ENCODE measurements at places on chromosomes 3 and 15. TPM values are rescaled to one million over a fixed set of nuclear protein-coding genes. Genes with fewer than 3 reads are reported as not detected.

Gene MTHFS
- total RNA-seq, result 28.7 TPM

Gene SYNPR
- not detected for total RNA-seq

DNA sequence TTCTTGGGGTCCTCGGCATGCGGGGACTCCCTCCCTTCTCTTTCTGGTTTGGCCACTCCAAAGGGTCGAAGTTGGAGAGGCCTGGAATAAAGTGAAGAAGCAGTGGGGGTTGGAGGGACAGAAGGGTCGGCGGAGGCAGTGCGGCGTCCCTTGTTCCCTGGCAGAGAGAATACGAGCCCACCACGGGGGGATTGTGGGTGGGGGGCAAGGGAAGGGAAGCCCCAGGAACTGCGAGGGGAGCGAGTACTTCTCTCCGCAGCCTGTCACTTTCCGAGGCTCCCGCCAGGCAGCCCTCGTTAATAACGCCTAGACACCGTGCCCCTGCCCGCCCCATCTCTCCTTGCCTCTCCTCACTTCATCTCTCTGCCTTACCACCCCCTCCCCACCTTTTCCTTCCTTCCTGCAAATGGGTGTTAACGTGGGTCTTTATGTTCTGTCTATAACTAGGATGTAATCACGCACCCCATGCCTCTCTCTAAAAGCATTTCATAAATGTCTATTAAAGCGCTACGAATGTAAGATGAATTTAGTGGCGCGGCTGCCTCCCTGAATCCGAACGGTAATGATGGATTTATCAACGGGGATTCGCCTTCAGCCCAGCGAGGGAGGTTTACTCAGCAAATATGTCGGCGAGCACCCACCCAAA lies 13.7 kb downstream of the NR2F2 start:
- no peak for DNase-seq

DNA sequence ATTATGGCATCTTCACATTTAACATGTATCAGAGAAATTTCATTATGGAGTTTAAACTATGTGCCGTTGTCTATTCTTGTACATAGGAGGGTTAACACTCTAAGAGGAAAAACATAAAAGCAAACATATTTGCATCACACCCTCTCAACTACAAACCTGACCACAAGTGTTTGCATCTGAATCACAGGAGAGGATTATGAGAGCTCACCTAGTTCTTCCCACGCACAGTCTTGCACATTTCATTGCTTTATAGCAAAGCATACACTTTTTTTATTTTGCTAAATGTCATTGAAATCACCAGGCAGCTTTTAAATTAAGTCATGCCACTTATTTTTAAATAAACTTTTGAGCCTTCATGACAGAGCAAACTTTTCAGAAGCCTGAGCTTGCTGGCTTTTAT lies 12.5 kb downstream of the TRAT1 start:
- no peak for DNase-seq

DNA sequence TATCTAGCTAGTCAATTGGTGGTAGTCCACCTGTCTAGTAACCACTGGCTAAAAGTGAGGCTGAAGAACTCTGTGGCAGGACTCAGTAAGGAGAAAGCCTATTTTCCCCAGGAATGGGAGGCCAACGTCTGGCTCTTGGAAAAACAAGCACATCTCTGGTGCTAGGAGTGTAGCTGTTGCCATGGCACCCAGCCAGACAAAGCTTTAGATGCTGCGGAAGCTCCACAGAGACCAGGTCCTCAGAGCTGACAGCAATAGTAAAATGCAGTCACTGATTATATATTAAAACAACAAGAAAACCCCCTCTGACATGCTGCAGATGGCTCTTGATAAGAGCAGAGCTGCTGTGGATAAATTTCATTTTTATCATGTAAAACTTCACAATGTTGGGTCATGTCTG lies 124.9 kb upstream of the STRIT1 start:
- DNase-seq, result no peak
